ENCODE measurements at places on chromosomes 2 and 18.

DNA sequence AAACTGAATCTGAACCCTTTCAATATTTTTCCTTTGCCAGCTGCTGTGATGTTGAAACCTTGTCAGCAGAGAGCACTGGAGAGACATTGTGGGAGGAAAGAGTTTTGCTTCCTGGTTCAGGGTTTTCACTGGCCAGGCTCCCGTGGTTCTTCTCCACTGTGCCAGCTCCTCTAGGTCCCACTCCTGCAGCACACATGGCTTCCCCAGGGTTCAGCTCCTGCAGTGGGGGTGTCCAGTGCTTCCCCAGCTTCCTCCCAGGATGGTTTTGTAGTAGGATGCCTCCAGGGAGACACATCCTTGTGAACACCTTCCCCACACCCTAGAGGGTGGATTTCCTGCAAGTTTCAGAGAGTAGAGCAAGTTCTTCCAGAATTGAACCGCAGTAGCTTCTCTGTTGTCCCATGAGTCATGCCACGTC, 24.0 kb upstream of the SULT1C3 start:
- DNase-seq, result no peak

- no peak for DNase-seq
Observed at GRCh38 chr2:165902934-165903333, 50.6 kb downstream of the TTC21B start.

GRCh38 chr18:3305354-3305762, 43.4 kb downstream of the MYL12B start:
- DNase-seq, result no peak

GRCh38 chr2:121088251-121089165, 196.5 kb downstream of the TFCP2L1 start:
- no peak for DNase-seq

- DNase-seq, result no peak
Observed at GRCh38 chr2:134056173-134056572, 197.7 kb upstream of the MGAT5 start.

DNA sequence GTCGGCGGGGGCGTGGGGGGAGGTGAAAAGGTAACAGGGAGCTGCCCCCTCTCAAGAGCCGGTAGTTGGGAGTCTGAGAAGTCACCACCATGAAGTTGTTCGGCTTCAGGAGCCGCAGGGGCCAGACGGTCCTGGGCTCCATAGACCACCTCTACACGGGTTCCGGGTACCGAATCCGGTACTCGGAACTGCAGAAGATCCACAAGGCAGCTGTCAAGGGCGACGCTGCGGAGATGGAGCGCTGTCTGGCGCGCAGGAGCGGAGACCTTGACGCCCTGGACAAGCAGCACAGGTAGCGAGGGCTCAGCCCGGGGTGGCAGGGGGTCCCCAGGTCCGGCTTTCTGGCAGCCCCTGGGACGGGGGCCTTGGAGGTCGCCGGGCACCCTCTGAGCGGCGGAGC, 47.1 kb upstream of the ZNF519 start:
- DNase-seq, result no peak

GRCh38 chr18:75206452-75207309, 2.3 kb downstream of the PTGR3 start:
- no peak for DNase-seq

GRCh38 chr18:77995593-77995992, 745.9 kb downstream of the GALR1 start:
- DNase-seq, result no peak

DNA sequence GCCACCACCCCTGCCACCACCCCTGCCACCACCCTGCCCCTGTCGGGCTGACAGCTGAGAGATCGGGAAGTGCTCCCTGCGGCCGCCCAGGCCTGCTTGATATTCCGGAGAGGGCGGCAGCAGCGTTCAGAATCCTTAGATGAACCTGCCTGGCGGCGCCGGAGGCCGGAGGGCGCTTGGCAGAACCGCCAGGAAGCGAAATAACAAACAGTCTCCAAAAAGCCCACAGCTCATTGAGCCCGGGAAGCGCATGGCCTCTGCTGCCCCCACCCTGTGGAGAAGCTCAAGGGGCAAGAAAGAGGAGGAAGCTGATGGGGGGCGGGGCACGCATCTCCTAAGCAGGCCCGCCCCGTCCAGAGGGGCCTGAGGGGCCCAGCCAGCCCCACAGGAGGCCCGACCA, 92.2 kb upstream of the MBOAT2 start:
- no peak for DNase-seq

DNA sequence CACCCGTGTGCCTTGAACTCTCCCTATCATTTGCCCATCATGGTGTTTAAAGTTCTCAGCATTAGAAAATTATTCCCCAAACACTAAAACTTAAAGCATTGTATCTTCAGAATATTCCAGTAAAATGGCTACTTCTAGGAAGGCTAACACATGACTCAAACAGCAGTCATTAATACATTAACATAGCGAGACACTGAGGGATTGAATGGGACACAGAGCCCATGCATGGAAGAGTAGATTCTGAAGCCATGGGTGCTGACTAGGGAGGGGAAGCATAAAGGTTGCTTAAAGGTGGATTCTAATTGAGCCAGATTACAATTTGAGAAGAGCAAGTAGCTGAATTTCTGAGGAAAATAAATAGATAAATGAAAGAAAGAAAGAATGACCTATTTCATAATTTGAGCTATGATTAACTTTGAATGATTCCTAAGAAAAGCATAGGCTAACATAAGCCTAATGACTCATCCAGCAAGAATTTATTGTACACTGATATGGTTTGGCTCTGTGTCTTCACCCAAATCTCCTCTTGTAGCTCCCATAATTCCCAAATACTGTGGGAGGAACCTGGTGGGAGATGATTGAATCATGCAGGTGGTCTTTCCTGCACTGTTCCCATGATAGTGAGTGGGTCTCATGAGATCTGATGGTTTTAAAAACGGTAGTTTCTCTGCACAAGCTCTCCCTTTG, 79.8 kb upstream of the PIK3C3 start:
- DNase-seq, result no peak

GRCh38 chr2:236638707-236639106, 69.1 kb downstream of the ACKR3 start:
- no peak for DNase-seq

DNA sequence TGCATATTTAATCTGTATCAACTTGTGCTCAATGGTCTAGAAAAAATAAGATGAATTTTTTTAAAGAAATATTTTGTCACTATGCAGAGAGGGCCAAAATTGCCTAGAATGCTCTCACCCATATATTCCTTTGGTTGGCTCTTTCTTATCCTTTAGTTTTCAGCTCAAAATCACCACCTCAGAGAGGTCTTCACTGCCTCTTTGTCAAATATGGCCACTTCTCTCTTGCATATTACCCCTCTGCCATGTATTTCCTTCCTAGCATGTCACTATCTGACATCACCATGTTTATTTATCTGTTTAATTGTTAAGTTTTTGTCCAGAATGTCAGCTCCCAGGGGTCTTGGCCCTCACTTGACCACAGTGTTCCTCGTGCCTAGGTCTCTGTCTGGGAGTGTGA, 535.2 kb upstream of the CDH2 start:
- DNase-seq, result no peak

GRCh38 chr2:44578471-44579093, 216.8 kb downstream of the CAMKMT start:
- no peak for DNase-seq

- no peak for DNase-seq
Observed at GRCh38 chr2:119409506-119409905, 22.1 kb upstream of the TMEM37 start.

- no peak for DNase-seq
Observed at GRCh38 chr2:179636100-179636980, 225.1 kb downstream of the ZNF385B start.

- no peak for DNase-seq
Observed at GRCh38 chr2:234812851-234813250, 139.0 kb upstream of the SH3BP4 start.

DNA sequence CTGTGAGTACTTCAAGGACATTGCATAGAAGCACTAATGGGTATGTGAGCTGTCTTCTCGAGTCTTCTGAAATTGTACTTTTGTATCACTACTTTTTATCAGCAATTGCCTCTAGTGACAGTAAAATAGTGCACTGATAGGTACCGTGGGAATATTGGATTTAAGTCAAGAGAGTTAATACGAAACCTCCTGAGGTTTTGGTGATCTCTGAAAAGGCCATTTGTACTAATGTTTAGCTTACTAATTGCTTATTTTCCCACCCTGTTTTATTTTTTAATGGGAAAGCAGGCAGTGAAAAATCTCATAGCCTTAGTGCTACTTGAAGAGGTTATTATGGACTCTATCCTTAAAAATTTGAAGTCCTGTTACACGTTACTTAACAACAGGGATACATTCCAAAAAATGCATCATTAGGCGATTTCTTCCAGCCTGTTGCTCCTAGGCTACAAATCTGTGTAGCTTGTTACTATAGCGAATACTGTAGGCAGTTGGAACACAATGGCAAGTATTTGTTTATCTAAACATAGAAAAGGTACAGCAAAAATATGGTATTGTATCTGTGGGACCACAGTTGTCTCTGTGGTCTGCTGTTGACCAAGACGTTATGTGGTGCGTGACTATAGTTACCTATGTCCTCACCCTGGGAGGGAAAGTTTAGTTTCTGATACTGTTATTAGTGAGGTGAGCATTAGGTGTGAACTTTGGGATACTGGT, 65.9 kb downstream of the CAB39 start:
- DNase-seq, result no peak

DNA sequence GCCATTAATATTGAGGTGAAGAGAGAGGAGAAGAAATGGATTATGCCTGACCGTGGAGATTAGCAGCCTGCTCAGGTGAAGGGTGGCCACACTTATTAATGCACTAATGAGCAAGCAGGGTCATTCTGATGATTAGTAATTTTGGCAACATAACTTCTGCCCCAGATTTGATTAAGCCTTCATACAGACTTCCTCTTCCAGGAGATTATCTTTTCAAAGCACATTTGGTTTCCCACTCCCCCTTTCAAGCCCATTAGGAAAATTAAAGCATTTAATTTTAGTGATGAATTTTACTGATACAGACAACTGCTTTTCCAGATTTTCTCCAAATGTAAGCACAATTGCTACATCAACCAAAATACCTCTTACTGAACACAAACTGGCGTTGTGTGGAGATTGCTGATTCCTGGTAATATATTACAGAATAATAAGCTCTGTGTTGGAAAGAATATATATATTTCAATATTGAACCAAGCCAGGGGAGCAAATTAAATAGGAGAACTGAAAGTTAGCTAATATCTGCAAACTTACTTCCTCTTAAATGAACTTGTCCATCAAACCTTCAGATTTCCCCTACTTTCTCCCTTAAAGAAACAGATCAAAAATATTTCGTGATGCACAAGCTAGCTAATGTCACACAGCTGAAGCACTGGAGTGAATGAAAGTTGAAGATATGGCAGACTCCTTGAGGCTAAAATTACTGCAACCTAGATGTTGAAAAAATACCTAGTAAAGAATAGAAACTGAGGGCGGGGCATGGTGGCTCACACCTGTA, 140.8 kb downstream of the FAM210A start:
- DNase-seq, result no peak

DNA sequence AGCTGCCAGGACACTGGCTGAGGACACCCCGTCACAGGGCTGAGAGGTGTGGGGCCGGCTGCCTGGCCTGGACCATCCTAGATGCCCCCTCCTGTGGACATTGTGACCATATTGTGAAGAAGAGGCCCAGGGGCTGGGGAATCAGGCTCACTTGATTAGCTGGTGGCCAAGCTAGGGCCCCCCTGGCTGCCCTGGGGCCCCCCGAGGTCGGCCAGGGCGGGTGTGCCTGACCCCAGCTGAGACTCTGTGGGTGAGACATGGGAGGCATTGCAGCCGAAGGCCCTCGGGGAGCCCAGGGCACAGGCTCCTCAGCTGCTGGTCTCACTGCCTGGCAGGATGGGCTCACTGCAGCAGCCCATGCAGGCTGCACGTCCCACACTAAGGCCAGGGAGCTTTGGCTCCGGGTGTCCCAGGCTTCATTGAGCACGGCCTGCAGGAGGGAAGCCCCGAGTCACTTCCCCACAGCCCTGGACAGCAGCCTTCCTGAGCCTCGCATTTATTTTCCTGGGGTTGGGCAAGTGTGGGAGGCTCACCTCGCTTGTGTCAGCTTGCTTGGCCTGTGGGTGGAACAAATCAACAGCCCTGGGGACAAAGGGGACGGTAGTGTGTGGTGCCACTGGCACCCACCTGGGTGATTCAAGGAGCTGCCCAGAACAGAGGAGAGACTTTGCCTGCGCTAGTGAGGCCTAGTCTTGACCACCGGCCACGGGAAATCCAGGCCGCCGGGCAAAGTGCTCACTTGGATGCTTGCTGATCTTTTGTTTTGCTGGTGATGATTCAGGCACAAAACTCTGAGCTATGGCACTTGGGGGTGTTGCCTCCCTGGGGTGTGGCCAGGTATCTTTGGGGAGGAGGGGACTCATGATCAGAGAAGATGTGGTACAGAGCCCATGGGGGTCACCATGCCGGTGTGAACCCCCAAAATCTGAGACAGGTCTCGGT, 1.3 kb downstream of the GAL3ST2 start:
- no peak for DNase-seq

DNA sequence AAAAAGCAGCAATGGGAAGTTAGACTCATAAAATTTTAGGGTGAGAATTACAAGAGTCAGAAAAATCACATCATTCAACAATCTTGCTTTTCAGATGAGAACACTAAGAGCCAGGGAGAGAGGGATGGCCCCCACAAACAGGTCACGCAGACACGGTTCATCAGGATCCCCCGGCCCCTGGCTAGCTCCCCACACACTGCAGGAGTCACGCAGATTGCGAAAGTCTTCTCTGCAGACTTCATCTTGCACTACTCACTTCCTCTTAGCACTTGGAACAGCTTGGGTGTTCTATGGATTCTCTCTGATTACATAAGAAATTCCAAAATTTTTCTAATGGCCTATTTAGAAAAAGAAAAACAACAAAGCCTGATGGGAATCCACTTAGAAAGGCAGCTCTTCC, 21.6 kb upstream of the SULT1C2 start:
- DNase-seq, result no peak

GRCh38 chr2:206112846-206113547, 27.0 kb upstream of the INO80D start:
- DNase-seq, result no peak

GRCh38 chr18:57583297-57583835, 3.1 kb downstream of the FECH start:
- no peak for DNase-seq

GRCh38 chr2:46825939-46826568, 89.6 kb downstream of the MCFD2 start:
- no peak for DNase-seq

GRCh38 chr2:20141056-20141762, 83.7 kb downstream of the SDC1 start:
- no peak for DNase-seq

DNA sequence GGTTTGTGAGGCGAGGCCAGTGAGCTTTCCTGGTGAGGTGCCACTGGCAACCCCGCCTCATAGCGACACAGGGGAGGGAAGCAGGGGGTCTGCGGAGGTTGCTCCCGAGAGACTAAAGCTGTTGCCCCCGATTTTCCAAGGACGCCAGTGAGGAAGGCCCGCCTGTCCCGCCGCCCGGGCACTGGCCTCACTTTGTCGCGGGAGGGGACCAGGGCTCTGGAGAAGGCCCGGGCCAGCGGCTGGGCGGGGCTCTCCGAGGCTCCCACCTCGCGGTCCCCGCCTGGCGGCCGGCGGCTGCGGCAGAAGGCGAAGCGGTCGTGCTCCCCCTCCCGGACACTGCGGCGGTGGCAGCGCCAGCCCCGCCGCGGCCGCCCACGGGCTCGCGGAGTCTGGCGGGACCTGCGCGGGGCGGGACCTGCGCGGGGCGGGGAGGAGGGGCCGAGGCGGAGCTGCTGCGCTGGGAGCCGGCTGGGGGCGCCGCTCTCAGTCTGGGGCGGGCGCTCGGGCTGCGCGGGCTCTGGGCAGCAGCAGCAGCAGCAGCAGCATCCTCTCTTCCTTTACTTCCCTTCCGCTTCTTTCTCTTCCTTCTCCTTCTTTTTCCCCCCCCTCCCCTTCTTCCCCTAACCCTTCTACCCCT, at the start of gene MAP2:
Gene MAP2, plus strand, starts transcription at position 486 of the 637 bp plus-strand sequence. CDS start 229,124 bp downstream, outside the sequence.
- peak; percentile 38 for DNase-seq

- no peak for DNase-seq
Observed at GRCh38 chr2:25295621-25296020, 46.1 kb downstream of the DNMT3A start.
